ENCODE measurements at places on chromosomes 7 and 10.

- DNase-seq = no peak
Measured at GRCh38 chr10:809671-810350, 120.3 kb upstream of the DIP2C start.

- no peak for DNase-seq
Measured at GRCh38 chr7:86963599-86964230, 95.7 kb downstream of the ELAPOR2 start.

DNA sequence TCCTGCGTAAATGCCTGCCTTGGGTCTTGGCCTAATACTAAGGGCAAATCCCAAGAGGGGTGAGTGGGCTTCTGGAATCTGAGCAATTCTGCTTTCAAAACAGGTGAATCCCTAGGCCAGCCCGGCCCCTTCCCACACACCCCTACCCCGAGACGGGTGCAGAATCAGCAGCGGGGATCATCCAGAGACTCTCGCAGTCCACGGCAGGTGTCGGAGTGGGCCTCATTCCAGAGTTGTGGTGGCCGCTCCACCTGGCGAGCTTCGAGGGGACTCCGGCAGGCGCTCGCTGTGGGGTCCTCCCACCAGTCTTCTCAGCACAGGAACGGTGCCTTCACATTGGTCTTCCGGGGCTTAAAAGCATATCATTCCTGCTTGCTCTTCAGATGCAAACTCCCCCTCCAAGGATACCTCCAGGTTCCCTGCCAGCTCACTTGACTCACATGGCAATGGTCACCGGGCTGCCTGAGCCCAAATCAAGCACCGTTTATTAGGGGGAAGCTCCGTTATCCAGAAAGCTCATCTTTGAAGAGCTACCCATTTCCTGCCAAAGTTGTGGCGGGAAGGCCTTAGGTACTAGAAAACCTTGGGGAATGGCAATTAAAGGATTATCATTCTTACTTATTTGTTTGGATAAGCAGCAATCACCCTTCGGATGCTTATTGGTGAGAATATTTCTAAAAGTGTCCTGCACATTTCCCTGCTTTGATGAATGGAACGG lies 67.6 kb downstream of the PRKAG2 start:
- no peak for DNase-seq

- no peak for DNase-seq
Measured at GRCh38 chr10:13890233-13891127, 303.7 kb downstream of the PRPF18 start.

- DNase-seq = no peak
Measured at GRCh38 chr10:103055105-103055504, 137.0 kb downstream of the CNNM2 start.

GRCh38 chr7:24115661-24116060 lies 168.3 kb upstream of the NPY start:
- no peak for DNase-seq

- no peak for DNase-seq
Measured at GRCh38 chr10:54372179-54372578, 428.9 kb downstream of the PCDH15 start.

- DNase-seq = no peak
Measured at GRCh38 chr7:149685455-149685854, 87.9 kb downstream of the ZNF467 start.

DNA sequence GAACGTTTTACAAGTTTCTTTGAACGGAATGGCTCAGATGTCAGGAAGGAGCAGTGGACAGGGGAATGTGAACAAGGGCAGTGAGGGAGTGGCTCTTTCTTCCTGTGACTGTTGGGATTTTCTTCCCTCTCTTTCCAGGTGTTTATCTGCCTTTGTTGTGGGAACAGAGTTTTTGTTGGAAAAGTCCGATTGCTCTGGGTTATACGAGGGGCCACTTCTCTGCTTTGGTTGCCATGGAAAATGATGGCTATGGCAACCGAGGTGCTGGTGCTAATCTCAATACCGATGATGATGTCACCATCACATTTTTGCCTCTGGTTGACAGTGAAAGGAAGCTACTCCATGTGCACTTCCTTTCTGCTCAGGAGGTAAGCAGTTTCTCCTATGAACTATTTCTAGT lies 41.4 kb downstream of the ZRANB1 start:
- no peak for DNase-seq

GRCh38 chr7:112946350-112946749 lies 140.3 kb downstream of the GPR85 start:
- no peak for DNase-seq

- DNase-seq = no peak
Measured at GRCh38 chr7:125847692-125848091, 918.1 kb upstream of the POT1 start.

GRCh38 chr7:43476896-43477295 lies 106.0 kb upstream of the STK17A start:
- DNase-seq = no peak

DNA sequence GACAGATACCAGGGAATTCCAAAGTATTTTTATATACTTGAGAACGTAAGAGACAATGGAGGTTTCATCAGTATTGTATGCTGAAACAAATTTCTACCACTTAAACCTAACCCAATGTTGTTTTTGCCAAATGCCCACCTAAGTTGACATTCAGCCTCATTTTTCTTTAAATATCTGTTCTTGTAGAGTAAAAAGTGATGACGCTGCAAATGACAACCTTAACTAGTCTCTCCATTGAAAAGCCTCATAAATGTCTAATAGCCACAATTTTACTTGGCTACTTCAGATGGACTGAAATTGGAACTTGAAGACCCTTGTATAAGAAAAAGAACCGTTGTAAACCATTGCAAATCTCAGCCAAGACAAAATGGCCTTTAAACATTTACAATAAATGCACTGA lies 176.9 kb downstream of the CRPPA start:
- DNase-seq = no peak

- DNase-seq = no peak
Measured at GRCh38 chr7:74454925-74455288, 1.2 kb downstream of the GTF2IRD1 start.

- DNase-seq = no peak
Measured at GRCh38 chr10:12324530-12324929, 24.8 kb upstream of the CAMK1D start.

DNA sequence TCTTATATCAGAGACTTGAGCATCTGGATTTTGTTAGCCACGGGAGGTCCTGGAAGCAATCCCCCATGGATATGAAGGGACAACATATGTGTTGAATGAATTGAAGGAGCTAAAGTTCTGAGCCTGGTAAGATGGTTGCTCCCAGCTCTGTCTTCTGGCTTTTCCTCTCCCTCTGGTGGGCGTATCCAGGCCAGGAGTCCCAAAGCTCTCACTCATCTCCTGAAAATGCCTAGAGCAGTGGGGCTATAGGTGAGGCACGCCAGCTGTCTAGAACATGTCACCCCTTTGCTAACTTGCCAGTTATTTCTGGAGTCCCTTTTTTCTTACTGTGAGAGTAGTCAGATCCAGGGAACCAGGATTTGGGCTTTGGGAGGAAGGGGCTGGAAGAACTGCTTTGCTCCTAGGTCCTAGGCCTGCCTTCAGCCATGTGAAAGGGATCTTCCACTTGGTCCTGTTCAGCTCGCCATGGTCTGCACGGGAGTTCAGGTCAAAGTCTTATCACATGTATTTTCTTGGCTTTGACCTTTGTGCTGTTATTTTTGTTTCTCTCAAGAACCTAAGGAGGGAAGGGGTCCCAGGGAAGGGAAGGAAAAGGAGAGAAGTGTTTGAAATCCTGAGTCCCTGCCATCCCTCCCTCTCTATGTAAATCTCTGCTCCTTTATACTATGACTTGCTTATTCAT lies 73.6 kb downstream of the MINPP1 start:
- no peak for DNase-seq

DNA sequence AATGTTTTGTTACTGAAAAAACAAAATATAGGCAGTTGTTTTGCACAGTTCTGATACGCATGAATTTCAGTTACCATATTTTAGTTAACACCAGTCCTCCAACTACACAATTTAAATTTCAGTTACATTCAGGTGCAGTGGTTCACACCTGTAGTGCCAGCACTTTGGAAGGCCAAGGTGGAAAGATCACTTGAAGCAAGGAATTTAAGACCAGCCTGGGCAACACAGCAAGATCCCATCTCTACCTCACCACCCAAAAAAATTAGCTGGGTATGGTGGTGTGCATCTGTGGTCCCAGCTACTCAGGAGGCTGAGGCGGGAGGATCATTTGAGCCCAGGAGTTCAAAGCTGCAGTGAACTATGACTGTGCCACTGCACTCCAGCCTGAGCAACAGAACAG lies 45.3 kb downstream of the ABI1 start:
- DNase-seq = no peak

DNA sequence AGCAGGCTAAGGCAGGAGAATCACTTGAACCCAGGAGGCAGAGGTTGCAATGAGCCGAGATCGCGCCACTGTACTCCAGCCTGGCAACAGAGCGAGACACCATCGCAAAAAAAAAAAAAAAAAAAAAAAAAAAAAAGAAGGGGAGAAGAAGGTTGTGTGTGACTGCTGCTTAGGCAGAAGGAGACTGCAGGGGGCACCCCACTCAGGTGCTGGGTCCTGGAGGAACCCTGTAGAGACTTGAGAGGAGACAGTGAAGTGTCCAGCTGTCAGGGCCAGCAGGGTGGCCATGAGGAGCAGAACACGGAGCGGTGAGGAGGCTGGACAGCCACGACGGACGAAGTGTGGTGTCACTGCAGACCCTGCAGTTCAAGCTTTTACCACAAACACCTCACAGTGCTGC lies 99.0 kb upstream of the NMT2 start:
- DNase-seq = no peak

- no peak for DNase-seq
Measured at GRCh38 chr7:155084969-155085368, 14.8 kb downstream of the HTR5A start.

DNA sequence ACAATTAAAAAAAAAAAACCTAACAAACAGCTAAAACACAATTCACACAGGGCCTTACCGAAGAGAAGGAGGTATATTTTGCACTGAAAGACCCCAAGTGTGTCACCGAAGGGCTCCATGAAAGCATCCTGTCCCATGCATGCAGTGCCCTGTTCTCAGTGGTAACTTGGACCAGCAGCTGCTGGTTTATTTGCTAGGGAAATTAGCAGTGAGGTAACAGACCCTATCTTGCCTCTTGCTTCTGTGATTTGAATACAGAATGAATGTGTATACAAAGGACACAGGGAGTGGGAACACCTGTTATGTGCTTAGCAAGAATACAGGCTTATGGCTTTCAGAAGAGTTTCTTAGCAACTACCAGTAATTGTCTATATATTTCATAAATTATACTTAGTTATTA lies at the start of gene HEPACAM2:
Gene HEPACAM2, minus strand, starts transcription at position 160 of the 400 bp plus-strand sequence.
- DNase-seq = no peak

DNA sequence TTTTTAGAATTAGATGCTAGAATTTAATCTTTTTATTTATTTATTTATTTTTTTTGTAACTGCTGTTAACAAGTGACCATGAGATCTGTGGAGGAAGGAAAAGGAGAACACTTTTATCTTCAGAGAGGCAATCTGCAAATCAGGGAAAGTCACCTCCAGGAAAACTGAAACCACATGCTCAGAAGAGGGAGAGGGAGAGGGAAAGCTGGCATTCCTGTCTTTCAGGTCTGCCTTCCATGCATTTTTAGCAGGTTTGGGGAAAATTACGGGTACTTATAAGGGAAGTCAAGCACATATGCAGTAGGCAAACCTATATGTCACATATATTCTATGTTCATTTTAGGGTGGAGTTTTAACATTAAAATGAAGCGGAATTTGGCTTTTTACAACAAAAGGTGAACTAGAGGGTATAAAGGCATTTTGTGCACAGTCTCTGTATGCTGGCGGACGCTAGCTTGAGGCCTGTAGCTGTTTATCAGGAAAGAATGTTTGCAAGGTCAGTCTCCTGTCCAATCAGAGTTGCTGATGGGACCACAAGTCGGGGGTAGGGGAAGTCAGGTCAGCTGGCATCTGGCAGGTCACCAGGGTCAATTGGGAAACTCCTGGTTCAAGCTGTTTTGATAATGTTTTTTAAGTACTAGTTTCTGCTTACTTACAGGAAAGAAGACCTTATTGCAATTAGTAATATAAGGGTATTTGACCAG lies 333.5 kb downstream of the GPR158 start:
- no peak for DNase-seq

DNA sequence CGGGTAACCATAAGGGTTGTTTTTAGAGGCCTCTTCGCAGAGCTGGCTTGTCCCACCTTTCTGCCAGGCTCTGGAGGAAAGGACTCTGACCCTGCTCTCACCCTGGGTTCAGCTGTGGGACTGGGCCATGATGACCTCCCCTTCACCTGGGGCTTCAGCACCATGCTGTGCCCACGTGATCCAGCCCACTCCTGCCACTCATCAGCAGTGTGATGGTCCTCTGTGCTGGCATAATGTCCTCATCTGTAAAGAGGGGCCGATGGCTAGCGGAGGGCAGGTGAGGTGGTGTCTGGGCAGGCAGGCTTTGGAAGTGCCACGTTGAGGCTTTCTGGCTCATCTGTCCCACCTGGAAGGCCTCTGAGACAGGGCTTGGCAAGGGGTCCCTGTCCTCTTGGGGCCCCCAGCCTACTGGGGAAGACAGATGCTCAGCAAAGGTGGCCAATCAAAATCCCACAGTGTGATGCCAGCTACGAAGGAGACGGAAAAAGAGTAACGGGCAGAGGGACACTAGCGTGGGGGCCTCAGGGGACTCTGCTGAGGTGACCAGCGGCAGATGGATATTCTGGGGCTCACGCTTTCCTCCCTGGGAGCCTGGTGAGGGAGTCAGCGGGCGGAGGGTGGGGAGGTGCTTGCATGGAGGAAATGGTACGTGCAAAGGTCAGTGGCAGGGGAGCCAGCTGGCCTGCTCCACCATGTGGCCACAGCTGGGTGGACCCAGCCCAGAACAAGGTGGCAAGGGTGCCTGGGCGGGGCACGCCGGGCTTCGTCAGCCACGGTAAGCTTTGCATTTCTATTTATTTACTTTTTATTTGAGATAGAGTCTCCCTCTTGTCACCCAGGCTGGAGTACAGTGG lies 5.4 kb downstream of the LRWD1 start:
- no peak for DNase-seq

GRCh38 chr10:92816091-92816531 lies 32.2 kb upstream of the EXOC6 start:
- DNase-seq = no peak

DNA sequence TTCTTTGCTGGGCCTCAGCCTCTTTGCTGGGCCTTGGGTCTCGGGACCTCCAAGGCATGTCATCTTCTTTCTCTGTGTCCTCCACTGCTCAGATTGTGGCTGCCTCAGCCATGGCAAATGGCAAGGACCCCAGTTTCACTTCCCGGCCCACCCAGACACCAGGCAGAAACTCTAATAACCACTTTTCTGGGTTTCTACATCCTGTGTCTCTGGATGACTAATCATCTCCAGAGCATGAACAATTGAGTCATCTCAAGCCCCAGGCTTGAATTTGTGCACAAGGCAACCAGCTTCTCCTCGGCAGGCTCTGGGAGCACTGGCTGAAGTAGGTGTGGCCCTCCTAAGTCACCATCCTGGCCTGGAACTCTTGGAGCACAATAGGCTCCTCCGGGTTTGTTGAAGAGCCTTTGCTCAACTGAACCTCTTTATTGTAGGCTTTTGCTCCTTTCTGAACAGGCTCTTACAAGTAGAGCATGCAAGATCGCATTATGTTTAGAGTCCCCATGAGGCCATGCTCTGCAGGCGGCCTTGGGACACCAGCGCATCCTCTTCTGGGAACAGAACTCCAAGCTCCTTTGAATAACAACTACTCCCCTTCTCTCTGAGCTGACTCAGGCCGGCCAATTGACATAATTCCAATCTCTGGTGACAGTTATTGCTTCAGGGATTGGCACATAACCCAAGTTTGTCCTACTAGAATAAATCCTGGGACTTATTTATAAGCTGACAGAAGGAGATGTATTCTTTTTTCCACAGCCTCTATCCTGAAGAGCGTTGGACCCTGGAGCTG lies 218.1 kb downstream of the WDR11 start:
- DNase-seq = no peak
